ENCODE measurements at places on chromosomes 1 and 21.

DNA sequence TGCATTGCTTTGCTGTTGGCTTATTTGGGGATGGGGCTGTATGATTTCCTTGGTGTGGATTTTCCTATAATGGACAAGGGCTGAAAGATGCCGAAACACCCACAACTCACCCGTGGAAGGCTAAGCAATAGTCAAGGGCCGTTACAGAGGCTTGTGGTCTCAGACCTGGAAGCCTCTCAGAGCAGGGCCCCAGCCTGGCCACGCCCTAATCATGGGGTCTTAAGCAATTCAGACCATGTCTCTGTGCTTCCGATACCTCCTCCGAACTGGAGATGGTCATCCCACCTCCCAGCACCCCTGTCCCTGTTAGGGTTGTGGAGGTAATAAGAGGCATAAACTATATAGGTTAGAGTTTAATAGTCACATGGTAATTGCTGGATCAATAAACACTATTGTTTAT lies 3.4 kb downstream of the ABCG1 start:
- DNase-seq: no peak

GRCh38 chr1:152141971-152142584 lies 16.9 kb downstream of the RPTN start:
- DNase-seq: peak; percentile 62

DNA sequence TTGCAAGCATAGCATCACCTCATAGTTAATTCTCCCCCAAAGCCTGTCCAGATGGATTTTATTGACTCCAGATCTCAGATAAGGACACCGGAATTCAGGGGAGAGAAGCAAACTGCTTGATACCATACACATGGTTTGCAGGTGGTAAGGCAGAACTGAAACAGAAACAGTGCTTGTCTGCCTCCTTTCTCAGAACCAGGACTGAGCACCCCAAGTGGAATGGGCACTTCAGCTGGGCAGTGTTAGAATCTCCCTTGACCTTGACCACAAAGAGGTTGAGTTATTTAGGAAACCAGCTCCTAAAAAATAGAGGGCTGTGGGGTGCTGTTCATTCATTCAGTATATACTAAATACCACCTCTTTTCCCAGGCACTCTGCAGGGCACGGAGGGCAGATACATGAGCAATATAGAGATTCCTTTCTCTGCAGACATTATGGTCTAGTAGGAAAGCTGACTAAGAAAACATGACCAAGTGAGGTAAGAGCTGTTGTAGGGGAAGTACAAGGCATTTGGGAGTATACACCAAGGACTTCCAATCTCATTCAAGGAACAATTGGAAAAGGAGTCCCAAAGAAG lies 185.2 kb downstream of the C1orf94 start:
- no peak for DNase-seq

DNA sequence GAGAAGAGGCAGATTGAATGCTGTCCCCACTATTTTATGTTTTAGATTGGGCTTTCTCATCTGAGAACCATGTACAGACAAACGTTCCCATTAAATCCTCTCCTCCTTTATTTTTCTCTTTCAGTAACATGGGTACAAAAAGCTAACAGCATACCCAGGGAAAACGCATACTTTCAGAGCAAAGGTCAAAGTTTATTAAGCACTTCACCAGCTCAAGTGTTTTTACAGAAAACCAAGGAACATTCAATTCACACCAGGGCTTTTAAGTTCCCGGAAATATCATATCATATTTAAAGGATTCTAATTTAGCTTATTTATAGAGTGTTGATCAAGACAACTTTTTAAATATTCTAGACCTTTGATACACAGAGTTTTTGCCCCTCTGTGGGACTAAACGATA lies 271.5 kb upstream of the C1orf87 start:
- no peak for DNase-seq

DNA sequence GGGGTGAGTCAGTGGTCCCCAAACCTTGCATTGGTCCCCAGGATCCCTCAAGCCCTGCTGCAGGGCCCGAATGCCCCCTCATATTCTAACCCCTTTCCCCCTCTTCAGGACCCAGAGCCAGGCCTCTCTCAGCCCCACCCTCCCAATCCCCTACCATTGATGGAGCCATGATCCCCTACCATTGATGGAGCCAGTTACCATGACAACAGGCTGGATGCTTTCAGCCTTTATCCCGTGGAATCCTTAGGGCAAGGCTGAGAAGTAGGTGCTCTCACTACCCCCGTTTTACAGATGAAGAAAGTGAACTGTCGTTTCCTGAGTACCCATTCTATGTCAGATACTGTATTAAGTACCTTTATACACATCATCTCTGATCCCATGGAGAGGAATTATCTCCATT lies 70.8 kb downstream of the EPHB2 start:
- no peak for DNase-seq

DNA sequence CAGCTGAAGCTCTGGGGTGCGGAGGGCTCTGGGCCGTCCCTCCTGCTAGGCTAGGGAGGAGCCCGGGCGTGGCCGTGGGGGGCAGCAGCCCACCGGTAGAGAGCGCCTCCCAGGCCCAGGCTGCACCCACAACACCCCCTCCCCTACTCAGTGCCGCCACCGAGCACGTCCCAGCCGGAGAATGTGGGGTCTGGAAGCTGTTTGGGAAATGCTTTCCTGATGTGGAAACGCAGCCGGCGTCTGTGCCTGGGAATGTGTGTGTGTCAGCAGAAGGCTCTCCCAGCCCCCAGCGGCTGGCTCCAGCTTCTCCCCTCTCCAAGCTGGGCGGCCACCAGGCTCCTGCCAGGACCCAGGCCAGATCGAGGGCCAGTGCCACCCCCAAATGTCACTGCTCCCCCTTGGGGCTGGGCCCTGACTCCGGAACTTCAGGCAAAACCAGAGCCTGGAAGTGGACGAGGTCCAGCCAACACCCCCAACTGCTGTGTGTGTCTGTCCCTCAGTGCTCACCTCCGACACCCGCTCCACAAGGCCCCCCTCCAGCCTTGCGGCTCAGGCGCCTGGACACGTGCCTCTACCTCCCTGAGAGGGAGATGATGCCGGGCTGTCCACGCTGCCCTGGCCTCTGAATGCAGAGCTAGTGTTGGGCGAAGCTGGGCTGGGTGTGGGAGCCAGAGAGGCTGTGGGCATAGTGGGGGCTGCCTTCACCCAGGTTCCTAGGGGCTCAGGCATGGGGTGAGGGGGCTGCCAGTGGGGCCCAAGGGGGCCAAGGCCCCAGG lies 74.7 kb downstream of the MEGF6 start:
- peak; percentile 63 for DNase-seq

GRCh38 chr1:234295068-234295467 lies 78.2 kb upstream of the COA6 start:
- no peak for DNase-seq

- DNase-seq: no peak
Measured at GRCh38 chr1:25653558-25653957, 37.0 kb downstream of the MAN1C1 start.

DNA sequence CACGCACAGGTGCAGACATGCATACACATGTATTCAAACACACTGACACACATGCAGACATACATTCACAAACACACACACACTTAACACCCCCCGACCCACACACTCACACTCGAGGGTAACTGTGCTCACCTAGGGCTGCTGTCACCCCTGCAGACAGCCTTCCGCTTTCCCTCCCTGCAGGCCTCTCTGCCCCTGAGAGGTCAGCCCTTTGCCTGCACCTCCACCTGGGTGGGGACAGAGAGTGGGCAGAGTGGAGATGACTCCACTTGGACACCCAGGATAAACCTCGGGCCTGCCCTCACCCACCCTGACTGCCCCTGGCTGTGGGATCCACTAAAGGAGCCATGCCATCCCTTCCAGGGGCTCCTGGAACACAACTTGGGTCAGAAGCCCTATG lies 264.3 kb downstream of the PTPRU start:
- no peak for DNase-seq

- no peak for DNase-seq
Measured at GRCh38 chr21:15060543-15061175, 4.1 kb downstream of the NRIP1 start.

DNA sequence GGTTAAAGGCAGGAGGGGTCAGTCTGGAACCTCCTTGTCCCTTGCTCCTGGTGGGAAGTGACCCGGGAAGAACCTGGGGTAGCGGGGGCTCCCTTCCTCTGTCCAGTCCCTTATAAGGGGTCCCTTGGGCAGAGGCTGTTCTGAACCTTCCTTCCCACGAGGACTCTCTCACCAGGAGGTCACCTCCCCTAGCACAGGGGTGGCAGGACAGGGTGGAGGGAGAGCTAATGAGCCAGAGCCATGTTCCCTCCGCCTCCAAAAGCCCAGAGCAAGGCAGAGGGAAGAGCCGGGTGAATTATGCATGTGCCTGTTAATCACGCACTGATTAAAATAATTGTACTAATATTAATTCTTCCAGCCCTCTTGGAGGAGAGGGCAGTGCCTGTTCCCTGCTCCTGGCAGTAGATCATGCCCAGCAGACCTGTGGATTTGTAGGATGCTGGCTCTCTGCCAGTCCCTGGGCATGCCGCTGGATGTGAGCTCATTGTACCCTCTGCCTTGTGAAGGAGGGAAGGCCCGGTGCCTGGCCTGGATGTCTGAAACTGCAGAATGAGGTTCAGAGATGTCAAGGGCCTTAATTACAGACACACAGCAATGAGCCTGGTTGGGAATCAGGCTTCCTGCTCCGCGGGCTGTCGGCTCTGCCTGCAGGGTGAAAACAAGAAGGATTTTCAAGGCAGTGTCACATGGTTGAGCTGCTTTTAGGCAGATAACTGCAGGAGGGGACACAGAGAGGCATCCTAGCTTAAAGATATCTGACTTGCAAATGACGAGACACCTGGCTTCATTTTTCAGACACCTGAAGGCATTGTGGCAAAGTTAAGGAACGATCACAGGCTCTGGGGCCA lies 68.2 kb downstream of the IGSF21 start:
- no peak for DNase-seq

DNA sequence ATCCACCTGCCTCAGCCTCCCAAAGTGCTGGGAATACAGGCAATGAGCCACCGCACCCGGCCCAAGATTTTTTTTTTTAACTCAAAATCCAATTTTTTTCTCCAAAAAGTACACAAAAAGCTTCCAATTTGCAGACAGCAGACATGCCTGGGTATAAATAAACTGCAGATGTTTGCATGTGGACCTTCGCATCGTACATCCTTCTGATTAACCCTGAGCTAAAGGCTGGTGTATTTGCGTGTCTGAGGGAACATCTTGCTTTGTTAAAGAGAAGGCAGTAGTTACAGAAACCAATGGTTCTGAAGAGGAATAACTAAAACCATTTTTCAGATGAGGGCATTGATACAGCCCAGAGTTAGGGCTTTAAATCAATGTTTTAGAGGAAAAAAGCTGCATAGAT lies 12.7 kb downstream of the BCAR3 start:
- DNase-seq: no peak

- DNase-seq: no peak
Measured at GRCh38 chr1:77065693-77066342, 153.4 kb downstream of the PIGK start.

- no peak for DNase-seq
Measured at GRCh38 chr1:155007251-155007828, 4.7 kb downstream of the ZBTB7B start.

- no peak for DNase-seq
Measured at GRCh38 chr21:17668479-17669140, 55.9 kb upstream of the BTG3 start.

DNA sequence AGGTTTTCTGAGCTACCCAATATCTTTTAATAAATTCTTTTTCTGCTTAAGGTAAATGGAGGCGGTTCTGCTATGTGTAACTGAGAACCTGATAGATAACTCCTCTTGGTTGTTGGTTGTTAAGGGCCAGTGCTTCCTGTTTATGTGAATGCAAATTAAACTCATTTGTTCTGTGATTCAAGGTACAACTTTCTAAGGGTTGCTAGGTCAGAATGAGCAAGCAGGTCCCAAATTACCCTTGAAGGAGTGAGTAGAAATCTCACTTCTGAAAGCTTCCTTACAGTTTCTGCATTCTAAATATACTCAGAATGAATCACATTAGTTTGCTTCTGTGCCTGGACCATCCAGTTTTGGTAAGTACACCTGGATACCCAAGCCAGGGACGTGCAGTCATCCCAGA lies 15.5 kb upstream of the FAM78B start:
- no peak for DNase-seq

DNA sequence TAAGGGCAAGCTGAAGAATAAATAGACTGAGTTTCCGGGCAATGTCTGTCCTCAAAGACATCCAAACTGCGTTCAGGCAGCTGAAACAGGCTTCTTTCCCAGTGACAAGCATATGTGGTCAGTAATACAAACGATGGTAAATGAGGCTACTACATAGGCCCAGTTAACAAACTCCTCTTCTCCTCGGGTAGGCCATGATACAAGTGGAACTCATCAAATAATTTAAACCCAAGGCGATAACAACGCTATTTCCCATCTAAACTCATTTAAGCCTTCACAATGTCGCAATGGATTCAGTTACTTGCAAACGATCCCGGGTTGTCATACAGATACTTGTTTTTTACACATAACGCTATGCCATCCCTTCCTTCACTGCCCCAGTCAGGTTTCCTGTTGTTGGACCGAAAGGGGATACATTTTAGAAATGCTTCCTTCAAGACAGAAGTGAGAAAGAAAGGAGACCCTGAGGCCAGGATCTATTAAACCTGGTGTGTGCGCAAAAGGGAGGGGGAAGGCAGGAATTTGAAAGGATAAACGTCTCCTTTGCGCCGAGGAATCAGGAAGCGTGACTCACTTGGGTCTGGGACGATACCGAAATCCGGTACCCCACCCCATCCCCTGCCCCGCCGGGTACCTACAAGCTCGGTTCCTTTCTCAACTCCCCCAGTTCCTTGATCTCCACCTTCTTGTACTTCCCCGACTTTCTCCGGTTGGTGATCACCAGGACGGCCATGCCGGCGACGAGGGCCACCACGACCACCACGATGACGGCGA lies 1.3 kb downstream of the TACSTD2 start:
- no peak for DNase-seq

GRCh38 chr1:175172503-175172902 lies 20.1 kb downstream of the KIAA0040 start:
- DNase-seq: no peak

GRCh38 chr1:38046333-38046883 lies at the start of gene POU3F1:
POU3F1 (minus strand) TSS chr1:38046793; CDS start chr1:38046743, 50 bp downstream.
- DNase-seq: no peak

DNA sequence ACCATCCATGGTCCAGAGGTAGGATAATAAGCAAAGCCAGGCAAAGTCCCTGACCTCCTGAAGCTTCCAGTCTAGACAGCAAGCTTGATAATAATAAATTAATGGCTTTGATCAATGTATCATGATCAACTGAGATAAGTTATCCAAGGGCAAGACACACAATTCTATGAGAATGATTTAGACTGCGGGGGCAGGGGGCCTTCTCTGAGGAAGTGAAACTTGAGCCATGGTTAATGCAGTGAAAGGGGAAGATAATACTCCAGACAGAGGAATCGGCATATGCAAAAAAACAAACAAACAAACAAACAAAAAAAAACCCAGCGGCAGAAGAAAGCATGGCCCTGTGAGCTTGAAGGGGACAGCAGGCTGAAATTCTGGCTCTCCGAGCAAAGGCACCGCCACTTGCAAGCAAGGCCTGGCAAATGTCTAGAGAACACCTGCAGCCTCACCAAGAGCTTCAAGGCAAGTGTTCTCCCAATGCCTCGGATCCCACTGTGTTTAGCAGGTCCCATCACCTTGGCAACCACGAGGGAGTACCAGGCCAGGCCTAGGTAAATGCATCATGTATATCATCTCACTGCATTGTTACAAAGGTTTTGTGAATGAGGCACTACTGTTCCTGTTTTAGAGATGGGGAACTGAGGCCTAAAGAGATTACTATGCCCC lies 24.9 kb downstream of the CSMD2 start:
- DNase-seq: no peak

- no peak for DNase-seq
Measured at GRCh38 chr1:93703643-93704042, 22.0 kb upstream of the BCAR3 start.

GRCh38 chr1:82177192-82177591 lies 376.5 kb downstream of the ADGRL2 start:
- DNase-seq: no peak
